ENCODE measurements at places on chromosomes 1 and 21.

- no peak for DNase-seq
Measured at GRCh38 chr1:150173141-150173585, 23.4 kb downstream of the PLEKHO1 start.

- DNase-seq = no peak
Measured at GRCh38 chr1:185534801-185535200, 199.4 kb upstream of the HMCN1 start.

- no peak for DNase-seq
Measured at GRCh38 chr1:169091480-169091941, 15.0 kb upstream of the ATP1B1 start.

GRCh38 chr1:30650968-30651320, 72.4 kb downstream of the MATN1 start:
- no peak for DNase-seq

DNA sequence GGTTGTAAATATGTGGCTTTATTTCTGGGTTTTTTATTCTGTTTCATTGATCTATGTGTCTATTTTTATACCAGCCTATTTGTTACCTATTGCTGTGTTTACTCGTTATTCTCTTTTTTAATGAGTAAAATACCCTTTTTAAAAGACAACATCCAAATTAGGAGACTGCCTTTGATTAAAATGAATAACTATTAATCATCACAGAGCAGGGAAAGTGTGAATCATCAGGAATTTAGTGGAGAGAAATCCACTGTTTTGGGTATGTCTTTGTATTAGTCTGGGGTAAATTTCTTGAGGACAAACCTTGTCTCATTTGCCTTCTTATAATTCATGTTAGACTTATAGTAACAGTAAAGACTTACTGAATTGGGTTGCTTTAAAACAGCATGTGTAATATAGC, 12.1 kb downstream of the DISC1 start:
- no peak for DNase-seq

DNA sequence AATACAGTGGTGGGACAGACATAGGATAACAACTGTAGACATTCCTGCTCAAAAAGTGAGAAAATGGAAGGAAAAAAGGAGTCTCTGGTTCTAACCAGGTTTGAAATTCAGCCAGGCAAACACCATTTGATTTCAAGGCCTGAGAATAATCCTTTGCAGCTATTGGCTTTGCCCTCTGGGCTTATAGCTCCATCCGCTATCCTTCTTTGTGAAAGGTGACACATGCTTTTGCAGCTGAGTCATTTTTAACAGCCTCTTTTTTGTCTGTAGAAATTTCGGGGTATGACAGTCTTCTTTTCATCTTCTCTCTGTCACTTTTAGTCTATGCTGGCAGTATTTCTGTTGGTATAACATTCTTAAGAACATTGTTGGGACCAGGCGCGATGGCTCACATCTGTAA, 16.2 kb downstream of the SDHC start:
- no peak for DNase-seq

GRCh38 chr1:238364214-238364892, 473.6 kb upstream of the ZP4 start:
- no peak for DNase-seq

DNA sequence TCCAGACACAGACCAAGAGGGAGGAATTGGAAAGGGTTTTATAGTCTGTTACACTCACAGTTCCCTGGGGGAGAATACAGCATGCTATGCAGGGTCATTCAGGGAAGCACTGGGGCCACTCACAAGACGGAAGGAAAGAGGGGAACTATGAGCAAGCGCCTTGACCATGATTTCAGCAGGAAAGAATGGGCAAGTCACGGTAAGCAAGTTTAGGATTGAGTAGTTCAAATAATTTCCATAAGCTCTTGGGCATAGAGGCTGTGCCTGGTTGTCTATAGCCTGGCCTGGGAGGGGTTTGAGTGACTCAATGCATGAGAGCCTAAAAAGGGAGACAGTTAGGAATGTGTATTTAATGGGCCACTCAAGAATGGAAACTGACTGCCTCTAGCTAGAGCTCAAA, 176.7 kb downstream of the TTLL7 start:
- no peak for DNase-seq

DNA sequence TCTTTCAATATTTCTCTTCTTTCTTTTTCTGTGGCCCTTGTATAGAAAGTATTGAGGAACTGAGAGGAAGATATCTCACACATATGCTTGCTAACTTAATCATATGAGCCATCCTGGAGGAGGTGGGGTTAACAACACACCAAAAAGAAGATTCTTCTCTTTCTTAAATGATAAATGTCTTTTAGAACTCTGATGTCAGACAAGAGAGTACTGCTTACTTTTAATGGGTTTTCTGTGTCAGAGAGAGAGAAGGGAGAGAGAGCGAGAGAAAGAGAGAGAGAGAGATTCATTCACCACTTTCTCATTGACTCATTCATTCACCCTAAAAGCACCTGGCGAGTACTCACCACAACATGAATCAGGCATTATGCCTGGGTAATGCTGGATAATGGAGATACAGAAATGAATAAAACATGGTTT, 250.3 kb upstream of the SGIP1 start:
- no peak for DNase-seq

GRCh38 chr1:172477216-172477615, 33.3 kb upstream of the PIGC start:
- no peak for DNase-seq

DNA sequence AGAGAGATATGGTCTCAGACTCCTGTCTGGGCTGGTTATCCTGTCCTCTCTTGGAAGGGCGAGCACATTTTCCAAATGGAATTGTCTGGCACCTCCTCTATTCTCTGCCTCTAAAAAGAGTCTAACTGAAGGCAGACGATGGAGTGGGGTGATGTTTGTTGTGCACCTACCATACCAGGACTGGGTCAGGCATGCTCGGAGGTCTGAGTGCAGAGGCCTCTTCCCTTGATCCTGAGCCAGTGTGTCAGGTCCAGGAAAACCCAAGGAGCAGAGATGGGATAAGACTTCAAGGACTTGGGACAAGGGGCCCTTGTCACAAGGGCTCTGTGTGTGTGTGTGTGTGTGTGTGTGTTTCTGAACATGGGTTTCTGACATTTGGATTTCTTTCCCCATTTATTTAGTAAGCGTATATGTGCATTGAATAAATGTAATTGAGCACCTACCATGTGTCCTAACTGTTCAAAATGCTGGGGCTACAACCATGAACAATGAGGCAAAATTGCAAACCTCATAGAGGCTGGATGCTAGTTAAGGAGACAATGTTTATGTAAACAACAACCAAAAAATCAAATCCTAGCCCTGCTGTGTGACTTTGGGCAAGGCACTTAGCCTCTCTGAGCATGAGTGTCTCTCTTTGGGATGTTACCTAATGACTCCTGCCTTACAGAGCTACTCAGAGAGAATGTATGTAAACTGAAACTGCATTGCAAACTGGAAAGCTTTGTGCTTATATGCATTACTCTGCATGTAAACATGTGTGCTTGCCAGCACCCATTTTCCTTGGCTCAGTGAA, 276.3 kb downstream of the FOXD2 start:
- DNase-seq = no peak

- no peak for DNase-seq
Measured at GRCh38 chr1:156884560-156885184, 8.8 kb upstream of the PEAR1 start.

DNA sequence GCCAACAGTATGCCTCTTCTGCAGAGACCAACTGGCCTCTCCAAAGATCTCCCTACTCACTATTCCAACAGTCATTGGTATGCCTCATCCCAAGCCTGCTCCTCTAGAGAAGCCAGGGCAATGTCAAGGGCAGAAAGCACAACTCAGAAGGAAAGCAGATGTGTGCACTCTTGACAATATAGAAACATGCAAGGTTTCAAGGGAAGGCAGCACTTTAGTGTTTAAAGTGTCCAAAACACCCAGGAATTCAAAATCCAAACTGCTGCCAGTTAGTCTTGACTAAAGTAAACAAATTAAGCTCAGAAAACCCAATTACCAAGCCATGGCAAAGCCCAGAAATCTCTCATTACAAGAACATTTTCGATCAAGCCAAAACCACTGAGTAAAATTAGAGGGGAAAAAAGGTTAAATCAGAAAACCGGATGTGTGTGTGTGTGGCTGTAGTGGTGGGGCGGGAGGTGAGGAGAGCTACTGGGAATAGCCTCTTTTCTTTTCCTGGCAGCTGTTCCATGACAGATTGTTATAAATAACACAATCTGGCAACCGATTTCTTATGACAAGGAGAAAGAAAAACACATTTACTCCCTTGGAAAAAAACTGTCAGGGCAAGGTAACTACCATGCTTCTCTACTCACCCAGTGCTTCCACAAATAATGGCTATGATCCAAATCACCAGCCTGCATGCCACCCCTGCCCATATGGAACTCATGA, 39.2 kb downstream of the EIF2B3 start:
- DNase-seq = no peak

DNA sequence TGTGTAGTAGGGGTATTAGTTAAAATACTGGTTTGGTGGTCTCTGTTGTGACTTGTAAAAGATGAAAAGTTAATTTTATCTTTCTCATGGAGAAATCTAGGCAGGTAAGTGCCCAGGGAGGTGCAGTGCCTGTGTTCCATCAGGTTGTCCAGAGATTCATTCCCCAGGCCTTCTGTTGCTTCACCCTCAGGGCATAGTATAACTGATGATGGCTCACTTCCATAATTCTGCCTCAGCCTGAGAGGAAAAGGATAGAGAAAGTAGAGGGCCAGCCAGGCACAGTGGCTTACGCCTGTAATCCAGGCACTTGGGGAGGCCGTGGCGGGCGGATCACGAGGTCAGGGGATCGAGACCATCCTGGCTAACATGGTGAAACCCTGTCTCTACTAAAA, 153.9 kb downstream of the FMN2 start:
- DNase-seq = no peak

DNA sequence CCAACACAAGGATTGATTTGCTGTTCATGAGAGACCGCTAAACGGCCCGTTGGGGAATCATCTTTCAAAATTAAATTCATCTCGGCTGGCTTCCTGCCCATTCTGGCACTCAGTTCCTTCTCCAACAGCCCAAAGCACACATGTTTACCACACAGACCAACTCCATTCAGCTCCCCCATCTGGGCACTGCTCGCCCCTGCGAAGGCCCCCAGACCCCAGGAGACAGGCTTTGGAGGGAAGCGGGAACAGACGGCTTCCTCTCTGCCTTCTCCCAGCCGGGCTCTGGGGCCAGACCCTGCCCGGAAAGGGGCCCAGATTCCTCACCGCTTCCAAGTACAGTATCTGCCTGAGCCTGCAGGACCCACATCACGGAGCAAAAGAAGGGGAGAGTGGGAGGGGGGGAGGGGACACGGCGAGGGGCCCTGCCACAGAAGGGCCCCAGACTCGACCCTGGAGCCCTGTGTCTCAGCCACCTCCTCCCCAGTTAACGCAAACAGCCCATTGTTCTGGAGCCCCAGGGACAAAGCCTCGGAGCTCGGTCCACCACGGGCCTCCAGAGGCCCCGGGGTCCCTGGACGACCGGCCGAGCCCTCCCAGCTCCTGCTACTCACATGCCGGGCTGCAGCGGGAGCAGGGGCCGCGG, 660 bp downstream of the MEGF6 start:
- DNase-seq = no peak

GRCh38 chr1:5532811-5533210, 459.4 kb downstream of the NPHP4 start:
- DNase-seq = no peak

GRCh38 chr1:227062306-227062705, 122.2 kb downstream of the COQ8A start:
- DNase-seq = no peak

- no peak for DNase-seq
Measured at GRCh38 chr1:186708694-186709097, 28.5 kb upstream of the PTGS2 start.

DNA sequence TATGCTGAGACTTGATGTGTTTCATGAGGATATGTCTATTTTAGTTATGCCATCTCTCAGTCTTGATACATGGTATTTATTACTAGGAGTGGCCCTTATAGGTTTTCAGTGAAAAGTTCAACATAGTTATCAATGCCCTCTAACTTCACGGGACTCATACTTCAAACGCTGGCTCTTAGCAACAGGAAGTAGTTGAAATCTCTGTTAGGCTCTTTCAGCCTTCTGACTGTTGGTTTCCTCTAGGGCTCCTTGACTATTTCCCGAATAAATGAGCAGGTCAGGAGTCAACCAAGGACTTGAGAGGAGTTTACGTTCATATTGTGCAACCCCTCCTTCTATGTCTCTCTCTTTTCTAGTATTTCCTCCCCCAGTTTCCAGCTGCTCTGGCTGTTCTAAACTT, 141.8 kb downstream of the RGS7 start:
- DNase-seq = no peak

DNA sequence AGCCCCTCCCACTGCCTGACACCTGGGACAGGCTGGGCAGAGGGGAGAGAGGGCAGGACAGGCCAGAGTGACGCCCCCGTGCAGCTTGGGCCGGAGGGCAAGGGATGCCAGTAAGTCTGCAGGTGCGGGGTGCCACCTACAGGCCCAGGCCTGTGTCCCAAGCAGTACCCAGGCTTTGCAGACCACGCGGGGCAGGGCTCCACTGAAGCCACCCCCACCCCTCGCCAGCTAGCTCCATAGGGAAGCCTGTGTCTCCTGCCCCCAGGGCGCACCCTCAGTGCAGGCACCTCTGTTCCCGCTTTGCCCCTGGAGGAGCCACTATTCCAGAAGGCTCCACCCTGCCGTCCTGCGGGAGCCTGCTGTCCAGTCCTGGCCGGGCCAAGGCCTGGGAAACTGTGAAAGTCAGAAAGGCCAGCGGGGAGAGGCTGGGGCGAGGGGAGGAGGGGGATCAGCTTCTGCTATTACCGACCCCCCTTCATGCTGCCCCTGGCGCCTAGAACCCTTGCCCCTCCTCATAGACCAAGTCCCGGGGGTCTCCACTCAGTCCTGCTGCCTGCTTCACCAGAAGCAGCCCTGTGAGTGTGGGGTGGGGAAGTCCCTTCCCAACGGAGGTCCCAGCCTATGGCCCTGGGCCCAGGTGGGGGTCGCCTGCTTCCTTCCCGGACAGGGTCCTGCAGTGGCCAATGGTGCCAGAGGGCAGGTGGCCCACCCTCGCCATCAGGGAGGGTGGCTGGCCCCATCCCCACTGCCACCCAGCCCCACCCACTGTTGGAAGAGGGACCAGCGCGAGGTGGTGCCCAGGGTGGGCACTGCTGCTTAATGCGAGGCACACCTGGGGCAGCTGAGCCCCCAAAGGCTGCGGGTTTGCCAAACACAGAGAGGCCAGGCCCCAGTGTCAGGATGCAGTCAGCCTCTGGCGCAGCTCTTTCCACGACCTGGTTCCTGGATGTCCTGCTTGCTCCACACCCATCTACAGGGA, 54.4 kb downstream of the KCNAB2 start:
- no peak for DNase-seq

- DNase-seq = no peak
Measured at GRCh38 chr1:80274256-80274655, 1267.7 kb upstream of the ADGRL4 start.

- no peak for DNase-seq
Measured at GRCh38 chr1:92544756-92545165, 58.0 kb upstream of the GFI1 start.

DNA sequence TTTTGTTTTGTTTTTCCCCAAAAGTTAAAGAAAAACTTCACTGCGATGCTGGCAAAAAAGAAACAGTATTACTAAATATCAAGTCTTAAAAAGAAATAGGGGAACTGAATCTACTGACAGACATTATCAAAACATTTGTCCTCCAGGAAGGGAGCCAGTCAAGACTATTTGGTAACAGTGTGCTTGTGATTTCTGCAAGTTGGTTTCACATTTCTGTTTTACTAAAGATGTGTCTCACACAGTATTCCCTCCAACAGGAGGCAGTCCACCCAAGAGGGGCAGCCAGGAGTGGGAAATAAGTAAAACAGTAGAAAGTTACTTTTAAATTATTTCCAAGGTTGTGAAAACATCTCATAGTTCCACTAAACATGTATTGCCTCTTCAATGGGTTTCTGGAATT, 74.4 kb upstream of the SDC3 start:
- DNase-seq = no peak

GRCh38 chr1:235688096-235688495, 38.5 kb upstream of the GNG4 start:
- no peak for DNase-seq

Measured in activated T-helper 1 cell treated with anti-CD3 and anti-CD28 coated beads, Interleukin-2, amount 50 U/mL, for 16 hours (primary cell).